ENCODE measurements at places on chromosomes 2 and 18.

- DNase-seq: no peak
Measured at GRCh38 chr18:33720133-33720532, 142.1 kb downstream of the ASXL3 start.

DNA sequence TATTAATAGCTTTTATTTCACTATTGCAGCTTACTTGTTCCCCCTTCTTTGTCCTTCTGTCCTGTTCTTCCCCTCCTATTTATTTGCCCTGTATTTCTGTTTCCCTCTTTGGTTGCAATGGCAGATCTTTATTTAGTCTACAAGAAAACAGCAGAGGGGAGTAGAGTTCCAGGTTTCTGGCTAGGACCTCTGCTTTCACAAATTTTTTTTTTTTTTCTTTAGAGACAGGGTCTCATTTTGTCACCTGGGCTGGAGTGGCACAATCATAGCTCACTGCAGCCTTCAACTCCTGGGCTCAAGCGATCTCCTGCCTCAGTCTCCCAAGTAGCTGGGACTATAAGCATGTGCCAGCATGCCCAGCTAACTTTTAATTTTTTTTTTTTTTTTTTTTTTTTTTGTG is 188.1 kb upstream of the SPRED2 start:
- DNase-seq: no peak

DNA sequence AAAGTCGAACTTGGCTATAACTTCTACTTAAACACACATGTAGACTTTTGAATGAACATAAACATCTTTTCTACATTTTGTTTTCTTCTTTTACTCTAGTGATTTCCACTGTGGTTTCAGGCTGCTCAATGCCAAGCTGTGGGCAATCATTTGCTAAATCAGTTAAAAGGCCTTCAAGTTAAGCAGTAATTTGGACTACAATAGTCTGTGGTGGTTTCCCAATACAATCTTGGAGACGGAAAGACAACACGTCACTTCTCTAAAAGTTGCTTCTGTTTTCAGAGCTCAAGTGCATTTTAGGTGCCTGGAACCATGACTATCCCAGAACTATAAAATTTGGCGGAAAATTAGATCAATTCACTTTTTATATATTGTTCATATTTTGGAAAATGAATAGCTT is 69.4 kb downstream of the TXNL1 start:
- no peak for DNase-seq

- no peak for DNase-seq
Measured at GRCh38 chr18:69397096-69397495, 3.6 kb upstream of the DOK6 start.

DNA sequence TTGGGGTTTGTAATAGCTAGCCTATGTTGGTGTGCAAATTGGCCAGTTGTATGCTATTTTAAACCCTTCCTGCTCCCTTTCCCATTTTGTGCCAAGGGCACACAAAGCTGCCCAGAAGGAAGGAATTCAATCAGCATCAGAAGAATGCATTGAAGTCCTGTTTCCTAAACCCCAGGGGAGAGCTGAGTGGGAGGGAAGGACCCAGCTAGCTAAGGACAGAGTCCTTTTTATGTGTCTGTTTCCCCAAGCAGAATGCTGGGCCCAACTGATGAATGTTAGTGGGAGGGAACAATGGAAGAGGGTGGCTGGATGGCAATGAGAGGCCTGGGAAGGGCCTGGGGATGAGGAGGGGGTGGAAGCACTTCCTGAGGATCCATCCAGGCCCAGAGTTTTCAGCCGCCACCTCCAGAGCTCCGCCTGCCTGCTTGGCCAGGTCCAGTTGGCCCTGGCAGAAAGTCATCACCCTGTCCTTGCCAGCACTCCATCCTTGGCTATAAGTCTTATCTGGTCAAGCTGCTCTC is 32.7 kb downstream of the MEX3C start:
- no peak for DNase-seq

GRCh38 chr2:197405582-197405981 is 29.2 kb downstream of the SF3B1 start:
- DNase-seq: no peak

- DNase-seq: no peak
Measured at GRCh38 chr2:234305846-234306245, 191.0 kb downstream of the ARL4C start.

DNA sequence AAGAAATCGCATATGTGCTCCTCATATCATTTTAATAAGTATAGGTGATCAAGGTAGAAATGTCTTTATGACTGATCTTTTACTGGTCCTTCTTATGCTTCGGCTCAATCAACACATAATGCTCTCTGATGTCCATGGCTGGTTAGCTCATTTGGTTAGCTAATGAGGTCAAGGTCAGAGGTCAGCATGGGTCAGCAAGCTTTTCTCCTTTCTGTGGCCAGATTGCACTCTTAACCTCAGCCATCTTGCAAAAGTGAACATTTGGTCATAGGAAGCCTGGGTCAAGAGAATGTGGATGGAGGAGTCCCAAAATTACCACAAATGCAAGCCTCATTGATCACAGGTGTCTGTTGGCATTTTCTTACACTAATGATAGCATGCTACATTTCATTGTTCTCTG is 35.4 kb upstream of the DARS1 start:
- DNase-seq: no peak

DNA sequence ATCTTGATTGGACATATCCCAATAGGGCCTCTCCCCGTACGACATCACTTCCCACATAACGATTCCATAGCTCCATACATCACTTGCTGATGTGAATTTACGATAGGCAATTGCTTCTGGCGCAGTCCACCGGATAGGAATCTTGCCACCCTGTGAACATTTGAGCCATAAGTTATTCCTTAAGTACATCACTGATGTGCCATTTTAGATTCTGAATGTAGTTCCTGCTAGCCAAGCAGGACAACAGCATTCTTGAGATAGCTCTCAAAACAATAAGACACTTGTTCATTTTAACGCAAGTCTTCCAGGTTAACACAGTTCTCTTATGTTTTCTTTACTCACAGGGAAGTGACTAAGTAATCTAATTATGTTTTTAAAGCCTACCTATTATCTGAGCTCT is 138.0 kb downstream of the EPHA4 start:
- DNase-seq: no peak

DNA sequence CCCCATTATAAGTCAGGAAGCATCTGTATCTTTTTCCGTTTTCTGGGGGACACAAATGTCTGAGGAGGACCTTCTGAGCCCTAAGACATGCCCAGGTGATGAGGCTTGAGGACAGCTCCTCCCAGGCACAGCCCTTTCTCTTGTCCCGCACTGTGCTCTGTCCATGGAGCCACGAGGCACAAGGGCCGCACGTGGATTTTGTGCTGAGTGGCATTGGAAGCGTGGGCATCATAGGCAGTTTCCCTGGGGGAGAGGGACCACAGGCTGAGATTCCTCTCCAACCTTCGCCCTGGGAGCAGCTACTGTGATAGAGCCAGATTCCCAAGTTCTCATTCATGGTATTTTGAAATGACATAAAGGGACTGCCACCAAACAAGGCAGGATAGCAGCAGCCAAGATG is 139.9 kb downstream of the SH3RF3 start:
- DNase-seq: no peak

DNA sequence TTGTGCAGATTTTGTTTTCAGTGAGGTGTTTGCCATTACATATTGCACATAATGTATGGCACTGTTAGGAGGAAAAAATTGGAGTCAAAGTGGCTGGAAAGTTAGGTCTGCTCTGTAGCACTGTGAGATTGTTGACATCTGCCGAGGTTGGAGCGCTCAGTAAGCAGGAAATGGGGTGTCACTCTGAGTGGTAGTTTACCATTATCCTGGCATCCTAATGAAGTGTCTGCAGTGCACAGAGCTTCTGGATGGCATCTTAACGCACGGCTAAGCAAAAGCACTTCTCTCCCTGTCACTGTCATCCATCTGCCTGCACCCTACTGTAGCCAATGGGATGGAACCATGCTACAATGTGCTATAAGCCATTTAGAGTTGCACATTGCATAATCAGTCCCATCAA is 561.9 kb downstream of the ARHGAP15 start:
- no peak for DNase-seq

DNA sequence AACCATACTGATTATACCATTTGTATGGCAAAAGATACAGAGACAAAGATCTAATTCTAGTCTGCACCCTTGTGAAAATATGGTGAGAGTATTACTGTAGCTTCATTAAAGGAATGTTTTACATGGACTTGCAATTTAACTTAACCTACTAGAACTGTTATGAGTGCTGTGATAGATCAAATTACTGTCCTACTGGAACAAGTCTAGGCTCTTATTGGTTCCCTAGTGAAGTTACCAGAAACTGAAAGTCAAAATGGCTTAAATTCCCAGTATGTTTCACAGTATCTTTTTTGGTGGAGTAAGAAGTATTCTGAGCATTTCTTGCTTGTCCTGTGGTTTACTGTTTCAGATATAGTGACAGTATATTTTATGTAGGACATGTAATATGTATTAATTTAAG is 3.8 kb upstream of the TBR1 start:
- no peak for DNase-seq

DNA sequence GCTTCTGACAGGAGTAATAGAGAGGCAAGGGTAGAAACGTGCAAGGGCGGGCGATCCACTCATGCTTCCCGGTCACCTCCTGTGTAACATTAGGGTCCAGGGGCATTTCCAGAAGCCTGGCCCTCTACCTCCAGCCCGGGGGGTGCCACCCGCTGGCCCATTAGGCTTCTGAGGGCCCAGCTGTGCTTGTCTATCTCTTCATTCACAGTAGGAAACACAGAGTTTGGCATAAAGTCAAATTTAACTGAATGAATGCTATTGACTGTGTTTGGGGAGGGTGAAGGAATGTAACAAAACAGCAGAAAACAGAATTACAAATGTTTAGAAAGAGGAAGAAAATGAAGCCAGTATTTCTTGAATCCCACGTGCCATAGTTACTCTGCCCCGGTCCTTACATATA is 112.4 kb upstream of the SLC66A3 start:
- no peak for DNase-seq

- no peak for DNase-seq
Measured at GRCh38 chr18:840023-840408, 28.0 kb upstream of the YES1 start.

- DNase-seq: no peak
Measured at GRCh38 chr2:120589771-120590608, 145.7 kb upstream of the GLI2 start.

DNA sequence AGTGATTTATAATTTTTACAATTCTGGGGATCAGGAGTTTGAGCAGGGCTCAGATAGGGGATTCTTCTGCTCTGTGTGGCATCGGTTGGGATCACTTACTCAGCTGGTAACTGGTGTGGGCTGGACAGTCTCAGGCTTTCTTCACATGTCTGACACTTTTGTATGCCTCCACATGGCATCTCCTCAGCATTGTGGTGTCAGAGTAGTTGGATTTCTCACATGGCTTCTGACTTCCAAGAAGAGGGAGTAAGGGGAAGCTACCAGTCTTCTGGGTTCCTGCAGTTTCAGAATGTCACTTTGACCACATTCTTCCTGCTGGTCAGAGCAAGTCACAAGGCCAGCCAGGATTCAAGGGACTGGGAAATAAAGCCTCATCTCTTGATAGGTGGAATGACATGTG is 55.6 kb downstream of the NCOA1 start:
- DNase-seq: no peak

DNA sequence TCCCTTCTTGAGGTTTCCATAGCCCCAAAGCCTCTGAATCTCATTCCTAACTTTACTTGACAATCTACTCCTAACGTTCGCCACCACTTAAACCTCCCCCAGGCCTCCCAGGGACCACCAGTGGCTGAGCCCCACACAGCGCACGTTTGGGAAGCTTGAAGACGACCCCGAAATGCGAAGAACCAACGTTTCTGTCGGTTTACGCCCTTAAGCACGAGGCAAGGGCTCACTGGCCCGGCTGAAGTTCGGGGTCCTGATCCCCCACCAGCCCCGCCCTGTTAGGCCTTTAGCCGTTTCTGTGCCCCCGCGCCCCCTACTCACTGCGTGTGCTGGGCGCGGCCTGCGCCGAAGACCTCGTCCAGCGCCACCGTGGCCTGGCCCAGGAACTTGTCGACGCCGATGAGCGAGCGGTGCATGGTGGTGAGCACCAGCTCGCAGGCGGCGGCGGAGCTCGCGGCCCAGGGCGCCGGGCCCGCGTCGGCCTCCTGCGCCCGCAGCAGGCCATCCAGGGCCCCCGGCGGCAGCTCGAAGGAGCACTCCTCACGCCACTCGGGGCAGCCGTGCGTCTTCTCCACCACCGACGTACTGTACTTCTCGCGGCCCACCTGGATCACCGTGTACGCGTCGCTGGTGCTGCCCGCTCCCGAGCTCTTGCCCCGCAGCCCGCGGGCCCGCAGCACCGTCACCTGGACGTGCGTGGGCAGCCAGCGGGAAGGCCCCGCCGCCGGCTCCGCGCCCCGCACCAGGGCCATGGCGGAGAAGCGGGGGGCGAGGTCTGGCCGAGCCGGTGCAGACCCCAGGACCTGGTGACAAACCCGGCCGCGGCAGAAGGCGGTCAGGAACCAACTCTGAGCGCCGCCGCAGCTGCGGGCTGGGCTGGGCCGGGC is 479 bp downstream of the RAB11FIP5 start:
- DNase-seq: no peak

DNA sequence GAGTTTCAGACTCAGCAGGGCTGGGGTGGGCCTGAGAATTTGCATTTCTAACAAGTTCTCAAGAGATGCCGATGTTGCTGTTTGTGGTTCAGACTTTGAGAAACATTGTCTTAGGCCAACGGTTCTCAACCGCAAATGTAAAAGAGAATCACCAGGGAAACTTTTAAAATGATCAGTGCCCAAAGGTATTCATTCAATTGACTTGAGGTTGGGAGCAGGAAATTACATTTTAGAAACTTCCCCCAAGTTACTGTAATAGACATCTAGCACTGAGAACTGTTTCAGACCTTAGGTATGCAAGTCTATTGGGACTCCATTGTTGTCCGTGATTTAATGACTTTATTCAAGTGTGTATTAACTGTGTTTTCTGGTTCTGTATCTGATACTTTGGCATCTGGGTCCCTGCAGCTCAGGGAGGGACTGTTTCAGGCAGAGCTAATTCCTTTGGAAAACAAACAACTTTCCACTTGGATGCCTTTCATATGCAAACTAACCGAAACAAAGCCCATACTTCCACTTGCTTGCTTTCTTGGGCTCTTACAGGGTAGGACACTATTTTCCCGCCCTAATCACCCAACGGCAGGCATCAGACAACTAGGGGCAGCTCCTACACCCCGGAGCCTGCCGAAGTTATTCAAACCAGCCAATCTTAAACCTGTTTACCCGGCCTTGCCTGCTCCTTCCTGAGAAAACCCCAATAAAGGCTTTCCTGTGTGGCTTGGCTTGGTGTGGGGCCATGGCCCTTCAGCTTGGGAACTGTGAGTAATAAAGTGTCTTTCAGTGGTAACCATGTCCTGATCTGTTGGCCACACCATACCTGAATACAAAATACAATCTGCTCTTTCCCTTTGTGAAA is 97.6 kb downstream of the POLE4 start:
- DNase-seq: no peak
